Activated naive CD8-positive, alpha-beta T cell treated with anti-CD3 and anti-CD28 coated beads, Interleukin-2, amount 50 U/mL, for 16 hours (primary cell): ENCODE measurements at places on chromosomes 7 and 10.

- DNase-seq, result no peak
These were observed 20.3 kb upstream of the CD36 start for GRCh38 chr7:80618096-80618495.

- DNase-seq, result no peak
These were observed 433.1 kb downstream of the TYW1 start for GRCh38 chr7:67429735-67430134.

- no peak for DNase-seq
These were observed 151.2 kb downstream of the MPP7 start for GRCh38 chr10:28151636-28152035.

- no peak for DNase-seq
These were observed 319.6 kb upstream of the ZMIZ1 start for GRCh38 chr10:78749200-78749599.
